ENCODE measurements at places on chromosomes 11 and 22.

GRCh38 chr11:83663446-83663845 lies 377.3 kb upstream of the CCDC90B start:
- peak; percentile 14 for DNase-seq

- DNase-seq = peak; percentile 53
Observed at GRCh38 chr22:23520863-23521440, 59.1 kb downstream of the IGLL1 start.

- DNase-seq = no peak
Observed at GRCh38 chr11:16861862-16862261, 123.4 kb downstream of the C11orf58 start.

DNA sequence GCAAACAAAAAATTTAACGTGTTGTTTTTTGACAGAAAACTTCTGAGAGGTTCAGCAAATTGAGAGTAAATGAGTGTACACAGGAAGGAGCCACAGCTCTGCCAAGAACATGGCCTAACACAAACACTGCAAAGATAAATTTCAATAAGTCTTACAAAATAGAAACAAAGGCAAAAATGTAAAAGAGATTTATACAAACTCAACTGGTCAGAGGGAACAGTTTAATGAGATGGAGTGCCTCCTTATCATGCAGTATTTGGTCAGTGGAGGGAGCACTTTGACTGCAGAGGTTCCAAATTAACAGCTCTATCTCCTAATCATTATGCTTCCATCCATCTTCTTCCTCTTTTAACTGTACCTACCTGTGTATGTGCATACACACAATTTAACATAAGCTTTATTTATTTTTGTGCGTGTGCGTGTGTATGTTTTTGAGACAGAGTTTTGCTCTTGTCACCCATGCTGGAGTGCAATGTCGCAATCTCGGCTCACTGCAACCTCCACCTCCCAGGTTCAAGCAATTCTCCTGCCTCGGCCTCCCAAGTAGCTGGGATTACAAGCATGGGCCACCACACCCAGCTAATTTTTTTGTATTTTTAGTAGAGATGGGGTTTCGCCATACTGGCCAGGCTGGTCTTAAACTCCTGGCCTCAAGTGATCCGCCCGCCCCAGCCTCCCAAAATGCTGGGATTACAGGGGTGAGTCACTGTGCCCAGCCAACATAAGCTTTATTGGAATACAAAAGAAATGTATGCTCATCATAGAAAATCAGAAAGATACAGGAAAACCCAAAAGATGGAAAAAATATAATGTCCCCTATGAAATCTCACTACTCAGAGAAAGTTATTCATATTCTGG lies 111.9 kb downstream of the MRTFA start:
- DNase-seq = no peak

DNA sequence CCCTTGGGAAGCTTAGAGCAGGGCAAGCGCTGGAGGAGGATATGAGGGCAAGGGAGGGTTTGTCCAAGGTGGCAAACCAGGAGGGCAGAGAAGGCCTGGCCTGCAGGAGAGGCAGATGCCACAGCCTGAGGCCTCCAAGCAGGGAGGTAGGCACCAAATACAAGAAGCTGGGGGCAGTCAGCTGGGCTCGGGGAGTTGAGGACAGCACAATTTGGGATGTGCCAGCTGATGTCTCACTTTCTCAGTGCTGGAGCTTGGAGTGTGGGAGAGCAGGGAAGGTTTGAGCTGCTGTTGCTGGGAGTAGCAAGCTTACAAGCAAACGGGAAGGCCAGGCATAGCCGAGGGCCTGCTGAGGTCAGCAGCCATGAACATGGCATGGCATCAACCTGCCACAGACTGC lies 4.0 kb downstream of the ZDHHC24 start:
- DNase-seq = no peak

DNA sequence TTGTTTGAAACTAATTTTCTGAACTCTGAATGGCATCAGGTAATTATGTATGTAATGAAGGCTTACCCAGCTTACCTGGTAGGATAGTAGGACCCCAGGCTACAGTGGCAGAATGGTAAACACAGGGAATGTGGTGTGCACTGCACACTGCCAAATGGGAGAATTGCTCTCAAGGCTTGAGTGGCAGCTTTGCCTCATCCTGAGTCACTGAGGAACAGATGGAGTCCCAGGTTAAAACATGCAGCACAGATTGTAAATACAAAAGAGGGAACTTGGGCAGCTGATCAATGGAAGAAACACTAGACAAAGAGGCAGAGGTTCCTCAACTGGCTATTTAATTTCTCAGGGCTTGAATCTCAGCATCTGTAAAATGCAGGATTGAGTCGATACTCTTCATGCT lies 24.4 kb downstream of the GPR83 start:
- no peak for DNase-seq

DNA sequence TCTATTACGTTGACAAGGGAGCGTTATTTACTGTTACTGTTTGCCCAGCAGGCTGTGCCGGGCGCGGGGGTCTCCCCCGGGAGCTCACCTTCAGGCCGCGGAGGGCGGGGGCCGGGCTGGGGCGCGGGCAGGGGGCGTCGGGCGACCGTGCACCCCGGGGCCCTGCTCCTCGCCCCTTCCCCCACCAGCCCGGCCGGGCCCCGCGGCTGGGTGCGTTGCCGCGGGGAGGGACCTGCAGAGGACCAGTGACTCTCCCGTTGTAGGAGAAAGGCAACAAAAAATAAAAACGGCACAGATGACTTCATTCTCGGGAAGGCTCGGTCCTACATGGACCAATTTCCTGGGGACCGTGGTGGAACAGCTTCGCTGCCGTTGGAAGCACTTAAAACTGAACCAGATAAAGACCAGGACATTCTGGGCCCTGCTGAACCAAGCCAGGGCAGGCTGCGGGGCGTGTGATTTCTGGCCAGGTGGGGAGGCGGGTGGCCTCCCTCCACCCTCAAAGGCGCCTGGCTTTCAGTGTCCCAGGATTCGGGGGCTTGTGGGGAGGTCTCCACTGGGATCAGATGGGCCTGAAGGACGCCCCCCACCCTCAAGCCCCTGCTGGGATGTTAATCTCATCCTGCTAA lies 57.4 kb downstream of the IGLL1 start:
- DNase-seq = peak; percentile 27

- peak; percentile 32 for DNase-seq
Observed at GRCh38 chr11:27120211-27120610, 79.6 kb downstream of the BBOX1 start.

DNA sequence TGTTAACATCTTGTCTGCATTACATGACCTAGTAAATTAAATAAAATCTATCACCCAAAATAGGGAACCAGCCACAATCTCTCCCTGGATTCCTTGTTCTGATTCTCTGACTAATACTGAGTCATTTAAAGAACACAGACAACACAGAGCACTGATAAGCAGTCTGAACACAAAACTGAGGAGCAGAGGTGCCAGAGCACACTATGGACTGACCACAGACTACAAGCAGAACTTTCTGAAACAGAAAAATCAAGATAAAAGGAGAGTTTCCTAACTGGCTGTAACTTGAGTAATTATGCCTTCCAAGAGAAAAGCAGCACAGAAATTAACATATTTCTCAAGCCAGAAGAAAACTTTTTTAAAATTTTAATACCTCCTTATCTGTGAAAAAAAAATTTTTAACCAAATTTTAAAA lies 128.8 kb downstream of the SGSM3 start:
- peak; percentile 99 for DNase-seq

- DNase-seq = peak; percentile 45
Observed at GRCh38 chr11:108324587-108324986, 101.7 kb downstream of the ATM start.

GRCh38 chr11:86138958-86139357 lies 70.1 kb upstream of the PICALM start:
- DNase-seq = no peak

DNA sequence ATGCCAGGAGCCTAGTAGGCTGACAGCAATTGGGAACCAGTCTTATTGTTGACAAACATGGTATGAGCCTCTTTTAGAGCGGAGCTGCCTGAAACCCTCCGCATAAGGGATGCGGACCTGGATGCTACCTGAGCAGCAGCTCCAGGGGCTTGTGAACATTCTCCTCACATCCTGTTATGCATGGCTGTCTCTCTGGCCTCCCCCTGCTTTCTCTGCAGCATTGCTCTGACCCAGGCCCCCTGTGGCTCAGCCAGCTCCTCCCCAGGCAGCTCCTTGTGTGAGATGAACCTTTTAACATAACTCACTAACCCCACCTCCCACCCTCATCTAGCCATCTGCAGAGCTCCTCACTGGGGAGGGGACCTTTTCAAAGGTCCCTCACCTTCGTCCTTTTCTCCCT lies 6.0 kb downstream of the BMAL1 start:
- no peak for DNase-seq

Measured in fibroblast of skin of right quadriceps (primary cell).